D341Med (cell line): ENCODE measurements at places on chromosomes 11 and 22.

DNA sequence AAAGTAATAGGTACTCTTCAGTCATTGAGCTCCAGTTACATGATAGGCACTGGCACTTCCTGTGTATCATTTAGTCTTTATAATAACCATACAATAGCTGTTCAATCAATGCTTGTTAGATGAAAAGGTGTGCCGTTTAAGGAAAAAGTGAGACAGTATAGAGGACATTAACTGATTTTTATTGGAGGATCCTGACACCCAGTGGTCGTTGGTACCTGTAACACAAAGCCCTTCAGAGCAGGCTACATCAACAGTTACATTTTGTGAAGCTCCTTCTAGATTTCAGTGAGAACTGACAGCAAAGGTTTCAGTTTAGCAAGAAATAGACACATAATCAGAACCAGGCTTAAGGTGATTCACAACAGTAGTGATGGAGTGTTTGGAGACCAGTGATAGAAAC lies 44.2 kb downstream of the CCDC81 start:
- DNase-seq, result no peak

DNA sequence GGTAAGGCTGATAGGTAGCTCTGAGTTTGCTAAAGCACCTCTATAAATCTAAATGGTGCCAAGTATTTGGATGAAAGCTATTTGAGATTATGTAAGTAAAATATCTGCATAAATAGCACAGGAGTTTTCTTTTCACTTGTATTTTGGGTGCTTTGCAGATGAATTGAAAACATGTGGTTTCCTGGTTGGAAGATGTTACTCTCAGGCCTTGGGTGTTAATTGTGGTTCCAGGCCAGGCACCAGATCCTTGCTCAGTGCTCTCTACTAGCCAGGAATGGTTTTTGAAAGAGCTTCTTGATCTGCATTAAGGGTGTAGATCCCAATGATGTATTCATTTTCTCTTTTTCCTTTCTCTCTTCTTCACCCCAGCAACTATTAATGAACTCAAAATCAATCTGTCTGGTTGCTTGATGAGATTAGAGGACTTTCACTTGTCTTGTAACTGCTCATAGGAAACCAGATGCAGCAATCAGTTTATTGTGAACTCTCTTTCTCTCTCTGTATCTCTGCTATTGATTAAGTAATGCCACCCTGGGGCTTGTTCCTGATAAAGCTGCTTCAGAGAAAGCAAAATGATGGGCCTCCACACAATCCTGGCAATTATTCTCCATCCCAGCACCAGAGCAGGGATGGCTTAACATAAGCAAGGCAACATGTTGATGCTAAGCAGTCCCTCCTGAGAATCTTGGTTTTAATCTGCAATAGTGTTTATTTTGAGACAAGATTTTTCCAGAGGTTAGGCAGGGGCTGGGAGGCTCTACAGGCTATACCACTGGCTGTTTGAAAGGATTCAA lies 147.0 kb upstream of the NTM start:
- no peak for DNase-seq

GRCh38 chr22:47043835-47044721 lies 281.6 kb downstream of the TBC1D22A start:
- DNase-seq, result peak; percentile 54

GRCh38 chr11:95680169-95680929 lies 109.2 kb downstream of the FAM76B start:
- DNase-seq, result no peak

DNA sequence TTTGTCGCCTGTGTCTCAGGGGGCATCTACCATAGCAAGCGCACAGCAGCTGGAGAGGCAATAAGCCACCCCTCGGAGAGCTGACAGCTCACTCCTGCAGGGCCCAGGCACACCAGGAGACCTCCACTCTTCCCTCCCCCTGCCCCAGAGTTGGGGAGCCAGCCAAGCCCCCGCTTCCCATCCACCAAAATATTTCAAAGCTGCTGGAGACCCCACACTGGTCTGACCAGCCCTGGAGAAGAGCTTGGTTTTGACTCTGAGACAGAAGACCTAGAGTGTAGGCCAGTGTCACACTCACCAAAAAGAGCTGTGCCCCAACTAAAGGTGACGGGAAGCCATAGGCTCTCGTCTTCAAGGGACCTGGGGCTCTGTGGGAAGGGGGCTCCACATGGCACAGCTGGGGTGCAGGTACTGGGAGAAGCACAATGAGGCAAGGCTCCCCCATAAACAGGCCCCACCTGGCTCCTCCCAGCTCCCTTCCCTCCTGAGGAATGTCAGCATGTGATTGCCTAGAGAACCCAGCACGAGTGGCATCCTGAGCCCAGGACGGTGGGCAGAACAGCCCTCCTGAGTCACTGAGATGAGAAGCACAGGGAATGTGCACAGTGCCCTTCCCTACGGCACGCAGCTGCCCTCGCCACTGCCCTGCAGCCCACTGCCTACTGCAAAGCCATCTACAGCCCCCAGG lies 5.8 kb upstream of the GNAZ start:
- DNase-seq, result peak; percentile 12

DNA sequence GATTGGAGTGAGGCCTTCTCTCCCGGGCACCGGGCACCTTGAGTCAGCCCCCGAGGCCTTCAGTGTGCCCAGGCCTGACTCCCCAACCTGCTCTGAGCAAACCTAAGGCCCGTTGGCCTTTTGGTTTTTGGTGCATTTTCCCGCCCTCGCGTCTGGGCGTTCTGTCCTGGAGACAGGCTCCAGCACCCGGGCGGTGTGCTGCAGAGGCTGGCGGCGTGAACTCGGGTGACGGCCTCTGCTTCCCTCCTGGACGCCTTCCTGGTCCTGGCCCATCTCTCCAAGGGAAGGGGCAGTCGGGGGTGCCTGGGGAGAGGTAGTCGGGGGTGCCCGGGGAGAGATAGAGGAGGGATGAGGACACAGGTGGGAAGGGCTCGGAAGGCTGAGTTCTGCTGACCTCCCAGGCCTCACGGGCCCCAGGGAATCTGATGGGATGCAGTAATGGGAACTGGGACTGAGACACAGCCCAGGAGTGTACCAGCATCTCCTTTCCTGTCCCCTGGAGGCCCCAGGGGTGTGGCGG lies 1326.4 kb downstream of the BRD1 start:
- DNase-seq, result no peak
